ENCODE measurements at places on chromosomes 13 and 19.

GRCh38 chr13:46668302-46668720, 115.3 kb downstream of the LRCH1 start:
- DNase-seq: peak; percentile 74

DNA sequence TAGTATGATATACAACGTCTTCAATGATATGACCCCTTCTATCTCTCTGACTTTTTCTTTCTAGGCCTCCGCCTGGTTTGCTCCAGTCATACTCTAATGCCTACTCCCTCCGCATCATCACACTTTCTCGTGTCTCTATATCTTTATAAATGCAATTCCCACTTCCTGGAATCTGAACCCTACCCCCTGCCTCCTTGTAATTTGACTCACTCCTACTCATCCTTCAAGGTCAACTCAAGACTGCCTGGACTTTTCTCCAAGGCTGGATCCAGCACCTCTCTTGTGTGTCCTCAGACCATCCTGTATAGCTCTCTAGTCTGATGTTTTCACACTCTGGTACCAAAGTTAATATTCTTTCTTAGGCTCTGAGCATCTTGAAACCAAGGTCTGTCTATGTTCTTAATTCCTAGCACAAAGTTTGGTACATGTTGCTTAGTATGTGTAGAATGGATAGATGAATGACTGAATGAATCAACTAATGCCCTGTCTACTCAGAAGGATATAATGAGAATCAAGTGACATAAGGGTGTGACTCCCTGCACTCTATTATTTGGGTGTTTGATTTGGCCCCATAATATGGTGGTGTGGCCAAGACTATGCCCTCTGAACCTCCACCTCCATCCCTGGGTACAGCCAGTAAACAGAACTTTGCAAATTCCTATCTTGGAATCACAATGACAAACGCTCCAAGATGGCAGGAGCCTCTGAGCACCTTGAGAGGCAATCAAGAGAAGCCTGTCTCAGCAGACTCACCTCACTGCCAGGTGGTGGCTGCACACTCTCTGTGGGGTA, 74.3 kb upstream of the SERP2 start:
- DNase-seq: no peak

DNA sequence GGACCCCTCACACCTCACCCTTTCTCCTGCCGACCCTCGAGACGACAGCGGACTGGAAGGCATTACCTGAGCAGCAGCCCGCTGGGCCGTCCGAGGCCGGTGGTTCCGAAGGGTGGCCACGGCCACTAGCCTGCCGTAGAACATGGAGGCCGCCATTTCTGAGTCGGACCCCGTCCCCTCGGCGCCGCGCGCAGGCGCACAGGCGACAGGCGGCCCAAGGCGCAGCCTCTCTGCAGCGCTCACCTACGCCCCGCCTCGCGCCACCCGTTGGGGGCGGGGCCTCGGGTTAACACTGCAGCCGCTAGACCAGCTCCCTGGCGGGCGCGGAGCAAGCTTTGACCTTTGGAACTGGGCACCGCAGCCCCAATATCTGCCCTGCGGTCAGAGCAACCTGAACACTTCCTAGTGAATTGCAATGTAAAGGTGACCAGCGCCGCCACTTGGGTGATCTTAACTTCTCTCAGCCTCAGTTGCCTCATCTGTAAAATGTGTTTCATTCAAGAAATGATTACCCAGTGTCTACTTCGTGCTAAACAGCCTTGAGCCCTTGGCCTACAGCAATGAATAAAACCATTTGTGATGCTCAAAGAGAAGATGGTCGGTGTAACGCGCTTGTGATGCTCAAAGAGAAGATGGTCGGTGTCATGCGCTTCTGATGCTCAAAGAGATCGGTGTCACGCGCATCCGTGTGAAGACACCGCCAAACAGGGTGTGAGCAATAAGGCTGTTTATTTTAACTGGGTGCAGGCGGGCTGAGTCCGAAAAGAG, at the start of gene SUCLA2:
TSS of gene SUCLA2 (minus strand) at position 160 of the 768 bp plus-strand sequence. CDS start at position 156, 4 bp downstream.
- peak; percentile 91 for DNase-seq

DNA sequence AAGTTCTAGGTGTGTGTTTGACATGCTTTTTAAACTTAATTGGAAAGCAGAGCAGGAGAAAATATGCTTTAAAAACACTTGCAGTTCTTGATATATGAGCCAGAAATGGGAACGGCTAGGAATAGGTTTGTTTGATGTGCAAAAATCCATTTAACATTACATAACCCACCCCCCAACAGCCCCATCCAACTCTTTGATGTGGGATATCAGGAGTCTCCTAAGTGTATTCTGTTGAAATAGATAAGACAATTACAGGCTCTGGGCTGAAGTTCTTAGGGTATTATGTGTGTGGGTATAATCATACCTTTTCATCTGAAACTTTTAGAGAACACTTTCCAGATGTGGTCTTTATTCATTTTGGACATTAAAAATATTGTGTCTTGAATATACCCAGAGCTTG, 240.4 kb upstream of the CSNK1A1L start:
- DNase-seq: no peak

GRCh38 chr13:113274721-113275120, 22.3 kb upstream of the LAMP1 start:
- no peak for DNase-seq

Measured in Ammon's horn (tissue), 1 donor.